ENCODE measurements at places on chromosomes 6 and 20. TPM values are rescaled to one million over a fixed set of nuclear protein-coding genes. Genes with fewer than 3 reads are reported as not detected.

DNA sequence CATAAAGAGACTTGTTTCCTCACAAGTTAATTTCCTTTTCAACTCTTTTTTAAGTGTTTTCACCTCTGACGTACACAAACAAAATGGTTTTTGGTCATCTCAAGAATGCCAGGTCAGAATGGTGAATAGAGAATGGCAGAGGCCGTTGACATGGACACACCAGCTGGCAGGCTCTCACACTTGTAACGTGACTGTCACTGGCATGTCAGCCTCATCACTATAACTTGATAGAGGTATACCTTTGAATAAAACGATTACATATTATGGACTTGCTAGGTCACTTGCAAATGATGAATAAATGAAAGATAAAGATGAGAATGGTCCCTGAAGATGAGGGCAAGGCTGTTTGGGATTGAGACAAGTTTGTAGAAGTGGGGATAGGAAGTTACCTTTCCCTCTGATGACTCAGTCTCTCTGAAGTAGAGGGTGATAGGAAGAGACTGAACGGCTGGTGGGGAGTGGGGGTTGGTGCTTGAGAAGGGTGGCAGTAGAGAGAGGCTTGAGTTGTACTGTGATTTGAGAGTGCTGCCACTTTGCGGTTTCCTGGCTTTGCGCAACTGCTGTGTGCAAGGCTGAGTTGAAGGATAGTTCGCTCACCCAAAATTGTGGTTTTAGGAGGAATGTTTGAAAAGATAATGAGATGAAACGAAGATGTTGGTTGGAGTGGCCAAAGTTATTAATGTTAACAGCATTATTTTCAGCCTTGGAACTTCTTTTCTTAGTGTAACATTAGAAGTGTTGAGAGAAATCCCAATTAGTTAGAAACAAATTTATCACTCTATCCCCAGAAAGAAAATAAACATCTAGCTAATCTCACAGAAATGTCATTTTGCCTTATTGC lies 30.3 kb downstream of the TBPL1 start:
- no peaks in the 10 kb centered on the region for H3K27me3 ChIP-seq
- H3K4me3 ChIP-seq, result no peak overlapping the region
- H3K27ac ChIP-seq, result no peak overlapping the region
- peaks cover 40% of the 10 kb centered on the region for H3K36me3 ChIP-seq
- DNase-seq, result no peak

DNA sequence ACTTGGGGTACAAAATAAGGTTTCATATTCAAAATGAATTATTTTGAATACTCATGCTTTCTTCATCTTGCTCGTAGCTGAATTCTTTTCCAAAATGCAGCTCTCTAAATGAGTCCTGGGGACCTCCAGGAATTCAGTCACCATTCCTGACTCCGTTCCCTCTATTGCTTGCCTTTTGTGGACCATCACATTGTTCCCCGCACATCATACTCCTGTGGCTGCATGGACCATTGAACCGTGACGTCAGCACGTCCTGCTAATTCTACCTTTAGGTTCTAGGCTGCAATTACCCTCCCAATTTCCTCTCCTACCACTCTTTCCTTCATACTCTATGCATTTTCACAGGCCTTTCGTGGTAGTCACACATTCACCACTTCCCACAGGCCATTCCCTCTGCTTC lies 173.1 kb upstream of the ID4 start:
- no peaks in the 10 kb centered on the region for H3K36me3 ChIP-seq
- DNase-seq, result no peak
- H3K4me3 ChIP-seq, result no peak overlapping the region
- no peaks in the 10 kb centered on the region for H3K4me1 ChIP-seq
- no peaks in the 10 kb centered on the region for H3K27me3 ChIP-seq

- no peak overlapping the region for H3K27ac ChIP-seq
- H3K4me3 ChIP-seq, result no peak overlapping the region
- DNase-seq, result no peak
- no peaks in the 10 kb centered on the region for H3K36me3 ChIP-seq
- H3K4me1 ChIP-seq, result no peaks in the 10 kb centered on the region
These were observed 49.1 kb upstream of the OPRM1 start for GRCh38 chr6:153989989-153990388.

DNA sequence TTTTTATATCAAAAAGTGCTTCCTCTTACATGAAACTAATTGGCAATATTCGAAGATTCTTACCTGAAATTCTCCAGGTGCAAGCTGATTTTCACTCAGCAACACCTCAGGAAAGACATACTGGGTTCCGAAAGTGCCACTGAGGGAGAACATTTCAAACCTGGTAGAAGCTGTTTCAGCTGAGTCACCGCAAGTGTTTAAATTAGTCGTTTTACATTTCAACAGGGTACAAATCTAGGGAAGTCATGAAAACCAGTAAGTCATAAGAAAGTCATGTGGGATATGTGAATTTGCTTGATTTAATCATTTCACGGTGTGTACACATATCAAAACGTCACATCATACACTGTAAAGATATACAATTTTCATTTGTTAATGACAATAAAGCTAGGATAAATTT lies 25.3 kb upstream of the TAAR1 start:
- no peaks in the 10 kb centered on the region for H3K27me3 ChIP-seq
- H3K27ac ChIP-seq, result no peak overlapping the region
- no peak for DNase-seq
- H3K4me3 ChIP-seq, result no peak overlapping the region
- no peaks in the 10 kb centered on the region for H3K36me3 ChIP-seq
- H3K4me1 ChIP-seq, result peaks cover 6% of the 10 kb centered on the region

- 0 out of 2 replicates have a peak, but pooled peaks cover 3% of the 10 kb centered on the region for H3K4me1 ChIP-seq
- H3K36me3 ChIP-seq, result 0 out of 2 replicates have a peak, but pooled peaks cover 4% of the 10 kb centered on the region
- no peaks in the 10 kb centered on the region for H3K27me3 ChIP-seq
- DNase-seq, result no peak
- no peak overlapping the region for H3K4me3 ChIP-seq
These were observed 5.0 kb downstream of the SF3B5 start for GRCh38 chr6:144090384-144090783.

GRCh38 chr6:27296106-27296783 lies 15.8 kb downstream of the POM121L2 start:
- H3K27me3 ChIP-seq, result no peaks in the 10 kb centered on the region
- H3K4me1 ChIP-seq, result no peaks in the 10 kb centered on the region
- H3K4me3 ChIP-seq, result peak overlapping the region; percentile 46
- H3K36me3 ChIP-seq, result no peaks in the 10 kb centered on the region
- H3K27ac ChIP-seq, result no peak overlapping the region
- peak; percentile 23 for DNase-seq

GRCh38 chr20:23257848-23258746 lies 92.5 kb upstream of the NXT1 start:
- DNase-seq, result no peak
- peak overlapping the region; percentile 93 for H3K27ac ChIP-seq
- H3K4me1 ChIP-seq, result peaks cover 47% of the 10 kb centered on the region
- no peaks in the 10 kb centered on the region for H3K27me3 ChIP-seq
- H3K36me3 ChIP-seq, result no peaks in the 10 kb centered on the region

- H3K4me1 ChIP-seq, result peaks cover 33% of the 10 kb centered on the region
- DNase-seq, result no peak
- no peak overlapping the region for H3K27ac ChIP-seq
- no peak overlapping the region for H3K4me3 ChIP-seq
- no peaks in the 10 kb centered on the region for H3K36me3 ChIP-seq
These were observed 94.7 kb downstream of the CLIC5 start for GRCh38 chr6:45920819-45921511.

GRCh38 chr6:63764318-63764916 lies 128.8 kb downstream of the PHF3 start:
- H3K4me1 ChIP-seq, result no peaks in the 10 kb centered on the region
- H3K27me3 ChIP-seq, result no peaks in the 10 kb centered on the region
- no peak for DNase-seq
- H3K27ac ChIP-seq, result no peak overlapping the region
- H3K4me3 ChIP-seq, result no peak overlapping the region
- no peaks in the 10 kb centered on the region for H3K36me3 ChIP-seq

DNA sequence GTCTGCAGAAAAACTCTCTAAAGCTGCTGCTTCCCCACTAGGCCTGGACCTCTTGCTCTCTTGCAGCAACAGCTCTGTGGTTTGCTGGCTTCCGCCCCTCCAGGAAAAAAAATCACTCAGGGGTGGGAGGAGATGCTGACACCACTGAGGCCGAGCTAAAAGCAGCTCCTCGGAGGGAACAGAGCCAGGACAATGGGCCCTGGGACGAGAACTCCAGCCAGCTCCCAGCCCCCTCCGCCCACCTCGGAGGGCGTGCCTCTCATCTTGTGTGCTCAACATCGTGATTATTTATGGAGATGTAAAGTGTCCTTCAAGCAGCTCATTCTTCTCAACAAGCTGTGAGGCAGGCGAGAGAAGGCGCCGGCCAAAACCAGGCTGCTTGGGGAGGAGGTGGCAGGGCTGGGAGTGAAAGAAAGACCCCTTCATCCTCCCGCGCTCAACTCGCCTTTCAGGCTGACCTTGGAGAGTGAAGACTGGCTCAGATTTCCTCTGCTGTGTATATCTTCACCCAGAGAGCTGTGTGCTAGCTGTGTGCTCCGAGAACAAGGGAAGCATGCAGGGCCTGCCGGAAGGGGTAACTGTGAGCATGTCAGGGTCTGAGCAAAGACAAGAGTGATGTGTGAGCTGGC lies 53.5 kb upstream of the LRFN2 start:
- H3K27ac ChIP-seq, result no peak overlapping the region
- no peaks in the 10 kb centered on the region for H3K36me3 ChIP-seq
- no peak overlapping the region for H3K4me3 ChIP-seq
- DNase-seq, result no peak

DNA sequence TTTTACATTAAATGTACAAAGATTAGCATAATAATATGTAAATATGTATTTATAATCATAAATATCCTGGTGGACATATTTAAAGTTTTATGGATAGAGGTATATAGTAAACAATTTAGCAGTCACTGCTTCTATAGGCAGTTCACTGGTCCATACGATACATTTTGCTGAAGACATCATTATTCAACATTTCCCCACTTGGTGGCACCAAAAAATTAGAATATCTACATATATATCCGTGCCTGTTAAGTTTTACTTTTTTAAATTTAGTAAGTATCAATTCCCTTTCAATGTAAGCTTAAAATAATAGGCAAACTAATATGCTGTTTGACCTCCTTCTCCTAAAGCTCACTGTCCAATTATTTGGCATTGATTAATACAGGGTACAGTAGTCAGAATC lies 64.2 kb downstream of the LMBRD1 start:
- H3K4me3 ChIP-seq, result no peak overlapping the region
- H3K27ac ChIP-seq, result no peak overlapping the region
- H3K4me1 ChIP-seq, result no peaks in the 10 kb centered on the region
- H3K36me3 ChIP-seq, result peaks cover 8% of the 10 kb centered on the region
- DNase-seq, result no peak

DNA sequence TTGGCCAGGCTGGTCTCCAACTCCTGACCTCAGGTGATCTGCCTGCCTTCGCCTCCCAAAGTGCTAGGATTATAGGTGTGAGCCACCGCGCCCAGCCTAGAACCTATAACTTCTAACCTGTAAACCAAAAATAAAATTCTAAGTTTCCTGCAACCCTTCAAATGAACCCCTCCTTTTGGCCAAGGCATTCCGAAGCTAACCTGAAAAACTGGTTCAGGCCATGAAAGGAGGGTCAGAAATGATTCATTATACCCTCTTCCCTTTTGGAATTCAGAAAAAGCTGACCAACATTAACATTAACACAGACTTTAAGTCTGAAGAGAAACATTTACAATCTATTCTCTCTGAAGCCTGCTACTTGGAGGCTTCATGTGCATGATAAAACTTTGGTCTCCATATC lies 165.1 kb downstream of the TINAG start:
- no peaks in the 10 kb centered on the region for H3K27me3 ChIP-seq
- no peak for DNase-seq
- H3K4me1 ChIP-seq, result no peaks in the 10 kb centered on the region
- H3K36me3 ChIP-seq, result no peaks in the 10 kb centered on the region
- H3K27ac ChIP-seq, result no peak overlapping the region

DNA sequence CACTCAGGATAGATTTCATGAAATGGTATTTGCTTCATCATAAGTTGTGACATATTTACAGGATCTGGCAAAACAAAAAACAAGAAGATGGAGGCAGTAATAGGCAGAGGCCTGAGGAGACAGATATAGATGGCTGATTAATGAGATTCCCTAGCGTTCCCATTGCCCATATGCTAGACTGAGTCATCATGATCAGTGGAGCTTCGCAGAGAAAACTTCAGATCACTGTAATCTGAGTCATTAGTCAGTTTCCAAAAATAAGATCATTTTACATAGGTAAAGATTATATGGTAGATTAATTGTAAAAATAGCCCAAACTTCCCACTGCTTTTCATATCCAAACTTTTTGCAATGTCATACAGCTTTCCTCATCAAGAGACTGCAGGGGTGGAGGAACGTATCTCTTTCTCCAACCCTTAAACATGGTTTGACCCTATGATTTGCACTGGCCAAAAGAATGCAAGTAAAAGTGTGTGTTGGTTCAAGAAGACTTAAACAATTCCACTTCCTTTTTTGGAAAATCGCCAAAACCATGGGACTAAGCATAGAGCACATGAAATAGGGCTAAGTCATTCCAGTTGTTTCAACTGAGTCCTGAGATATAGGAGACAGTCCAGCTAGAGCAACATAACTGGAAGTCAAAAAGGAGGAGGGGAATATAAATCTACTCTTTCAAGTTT lies 626.0 kb downstream of the RNF144B start:
- no peaks in the 10 kb centered on the region for H3K36me3 ChIP-seq
- no peak overlapping the region for H3K27ac ChIP-seq
- no peak for DNase-seq
- no peak overlapping the region for H3K4me3 ChIP-seq

GRCh38 chr6:154649721-154650120 lies 83.5 kb upstream of the SCAF8 start:
- H3K4me3 ChIP-seq, result no peak overlapping the region
- H3K4me1 ChIP-seq, result no peaks in the 10 kb centered on the region
- H3K27ac ChIP-seq, result no peak overlapping the region
- H3K27me3 ChIP-seq, result no peaks in the 10 kb centered on the region
- H3K36me3 ChIP-seq, result no peaks in the 10 kb centered on the region

The DUSP15 gene
- 2.5 TPM for total RNA-seq

The KHDRBS2 gene
- total RNA-seq, result not detected

The COMMD7 gene
- total RNA-seq, result 19.8 TPM

The B4GALT5 gene
- 79.6 TPM for total RNA-seq

The ADAM33 gene
- total RNA-seq, result not detected

The PMEPA1 gene
- total RNA-seq, result 15.4 TPM

The CHMP4B gene
- 45.0 TPM for total RNA-seq

The KIAA1755 gene
- total RNA-seq, result 1.4 TPM
